ENCODE measurements at places on chromosomes 7 and 10.

GRCh38 chr7:130840599-130840998, 106.6 kb upstream of the KLF14 start:
- H3K4me1 ChIP-seq = peaks cover 30% of the 10 kb centered on the region
- no peak overlapping the region for H3K27ac ChIP-seq
- no peak for DNase-seq

DNA sequence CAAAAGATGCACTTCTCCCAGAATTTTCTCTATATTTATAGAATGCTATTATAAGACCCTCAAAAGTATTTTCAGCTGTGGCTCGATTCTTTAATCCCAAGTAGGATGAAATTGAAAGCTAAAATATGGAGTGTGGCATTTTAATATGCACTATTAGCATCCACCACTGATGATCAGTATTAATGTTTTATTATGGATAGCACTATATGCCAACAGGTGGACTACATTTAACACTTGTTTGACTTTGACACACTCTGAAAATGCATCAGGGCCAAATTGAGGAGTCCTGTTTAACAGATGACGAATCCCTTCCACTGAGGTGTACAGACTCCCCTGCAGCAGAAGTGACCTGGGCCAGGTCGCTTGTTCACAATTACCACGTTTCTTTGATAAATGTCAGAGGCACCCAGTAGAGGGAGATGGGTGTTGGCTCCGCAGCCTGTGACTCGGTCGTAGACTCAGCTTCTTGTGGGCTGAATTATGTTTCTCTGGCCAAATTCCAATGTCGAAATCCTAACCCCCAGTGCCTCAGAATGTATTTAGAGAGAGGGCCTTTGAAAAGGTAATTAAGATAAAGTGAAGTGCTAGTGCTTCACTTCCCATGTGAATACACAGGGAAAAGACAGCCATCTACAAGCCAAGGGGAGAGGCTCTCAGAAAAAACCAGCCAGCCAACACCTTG, 48.1 kb downstream of the WIPF3 start:
- no peak overlapping the region for H3K27ac ChIP-seq
- H3K36me3 ChIP-seq = no peaks in the 10 kb centered on the region
- H3K4me1 ChIP-seq = no peaks in the 10 kb centered on the region

GRCh38 chr10:67802767-67803538, 35.0 kb downstream of the DNAJC12 start:
- DNase-seq = no peak
- H3K4me3 ChIP-seq = no peak overlapping the region
- H3K4me1 ChIP-seq = peaks cover 5% of the 10 kb centered on the region
- no peak overlapping the region for H3K27ac ChIP-seq
- no peaks in the 10 kb centered on the region for H3K27me3 ChIP-seq

GRCh38 chr7:100586266-100587025, at the start of gene FBXO24:
Gene FBXO24, plus strand, starts transcription at chr7:100586328. Its CDS starts 298 bp downstream, at chr7:100586626.
- DNase-seq = peak; percentile 100
- peak within 1 kb of the TSS; percentile 93 for H3K4me3 ChIP-seq
- peaks cover 19% of the 10 kb centered on the region for H3K36me3 ChIP-seq
- peak within 1 kb of the TSS; percentile 98 for H3K27ac ChIP-seq

DNA sequence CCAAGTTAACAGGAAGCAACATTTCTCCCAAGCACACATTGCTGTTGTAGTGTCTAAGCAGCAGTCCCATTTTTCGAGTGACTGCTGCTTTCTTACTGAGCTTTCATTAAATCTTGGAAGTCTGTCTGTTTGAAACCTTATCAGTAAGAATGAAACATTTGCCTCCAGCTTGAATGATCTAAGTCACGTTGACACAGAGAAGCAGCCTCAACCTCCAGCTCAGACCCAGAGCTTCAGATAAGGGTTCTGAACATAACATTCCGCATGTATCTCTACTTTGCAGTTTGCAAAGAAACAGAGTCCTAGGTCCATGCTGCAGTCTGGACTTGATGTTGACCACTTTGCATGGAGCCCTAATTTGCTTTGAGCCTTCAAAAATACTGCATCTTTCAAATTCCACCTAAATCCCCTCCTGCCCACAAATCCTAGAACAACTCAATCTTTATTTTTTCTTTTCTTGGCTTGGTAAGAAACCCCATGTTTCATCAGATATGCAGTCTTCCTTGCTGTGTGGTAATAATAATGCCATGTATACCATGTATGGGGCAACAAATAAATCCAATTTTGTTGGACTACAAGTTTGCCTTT, 698.7 kb upstream of the IGFBP3 start:
- H3K4me1 ChIP-seq = no peaks in the 10 kb centered on the region
- DNase-seq = no peak
- H3K27me3 ChIP-seq = no peaks in the 10 kb centered on the region
- no peak overlapping the region for H3K27ac ChIP-seq
- H3K4me3 ChIP-seq = no peak overlapping the region
- no peaks in the 10 kb centered on the region for H3K36me3 ChIP-seq

DNA sequence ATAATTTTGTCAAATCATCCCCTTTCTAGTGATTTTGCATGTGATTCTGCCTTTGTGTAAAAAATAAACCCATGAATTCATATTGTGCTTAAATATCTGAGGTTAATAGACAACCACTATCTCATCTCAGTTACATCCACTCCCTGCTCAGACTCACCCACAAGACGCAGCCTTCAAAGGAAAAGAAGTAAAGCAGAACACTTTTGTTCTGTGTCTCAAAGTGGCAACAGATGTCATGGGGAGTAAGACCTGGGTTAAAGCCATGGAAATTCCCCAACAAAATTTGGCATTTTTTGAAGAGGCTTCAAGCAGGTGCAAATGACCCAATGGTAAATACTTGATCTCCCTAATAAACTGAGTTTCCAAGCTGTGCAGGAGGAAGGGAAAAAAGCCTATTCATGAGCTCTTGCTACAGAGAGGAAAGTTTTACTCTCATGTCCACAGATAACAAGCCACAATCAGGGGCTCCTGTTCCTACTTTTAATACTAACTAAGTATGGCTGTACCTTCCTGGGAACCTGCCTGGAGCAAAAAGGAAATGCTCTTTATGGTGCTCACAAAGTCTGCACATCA, 4.7 kb downstream of the CYP3A7 start:
- DNase-seq = no peak
- no peak overlapping the region for H3K27ac ChIP-seq
- H3K36me3 ChIP-seq = no peaks in the 10 kb centered on the region
- H3K27me3 ChIP-seq = no peaks in the 10 kb centered on the region

- no peak for DNase-seq
- H3K4me3 ChIP-seq = no peak overlapping the region
- H3K27me3 ChIP-seq = peaks cover 4% of the 10 kb centered on the region
- no peaks in the 10 kb centered on the region for H3K4me1 ChIP-seq
Observed at GRCh38 chr7:22255342-22255741, 101.6 kb downstream of the RAPGEF5 start.

GRCh38 chr10:97127509-97127908, 58.2 kb downstream of the SLIT1 start:
- no peaks in the 10 kb centered on the region for H3K4me1 ChIP-seq
- no peaks in the 10 kb centered on the region for H3K36me3 ChIP-seq
- no peak overlapping the region for H3K4me3 ChIP-seq
- no peak overlapping the region for H3K27ac ChIP-seq
- peaks cover 4% of the 10 kb centered on the region for H3K27me3 ChIP-seq
- DNase-seq = no peak

DNA sequence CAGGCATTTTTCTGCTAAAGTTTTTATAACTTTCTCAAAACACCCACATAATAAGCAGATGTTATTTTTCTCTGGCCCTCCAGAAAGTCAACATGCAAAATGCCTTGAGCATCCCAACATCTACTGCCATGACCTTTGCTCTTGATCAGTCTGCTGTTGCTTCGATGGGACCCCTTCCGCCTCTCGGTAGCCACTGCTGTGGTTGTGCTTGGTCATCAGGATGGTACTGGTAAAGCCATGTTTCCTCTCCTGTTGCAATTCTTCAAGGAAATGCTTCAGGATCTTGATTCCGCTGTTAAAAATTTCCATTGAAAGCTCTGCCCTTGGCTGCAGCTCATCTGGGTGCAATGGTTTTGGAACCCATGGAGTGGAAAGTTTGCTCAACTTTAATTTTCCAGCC, 533.0 kb downstream of the DNAJB6 start:
- peaks cover 13% of the 10 kb centered on the region for H3K4me1 ChIP-seq
- no peak overlapping the region for H3K4me3 ChIP-seq
- no peak for DNase-seq
- H3K27ac ChIP-seq = no peak overlapping the region
- H3K27me3 ChIP-seq = no peaks in the 10 kb centered on the region

- H3K4me1 ChIP-seq = no peaks in the 10 kb centered on the region
- no peaks in the 10 kb centered on the region for H3K36me3 ChIP-seq
- no peak overlapping the region for H3K4me3 ChIP-seq
- no peak for DNase-seq
Observed at GRCh38 chr10:86651631-86652331, 2.6 kb upstream of the OPN4 start.

DNA sequence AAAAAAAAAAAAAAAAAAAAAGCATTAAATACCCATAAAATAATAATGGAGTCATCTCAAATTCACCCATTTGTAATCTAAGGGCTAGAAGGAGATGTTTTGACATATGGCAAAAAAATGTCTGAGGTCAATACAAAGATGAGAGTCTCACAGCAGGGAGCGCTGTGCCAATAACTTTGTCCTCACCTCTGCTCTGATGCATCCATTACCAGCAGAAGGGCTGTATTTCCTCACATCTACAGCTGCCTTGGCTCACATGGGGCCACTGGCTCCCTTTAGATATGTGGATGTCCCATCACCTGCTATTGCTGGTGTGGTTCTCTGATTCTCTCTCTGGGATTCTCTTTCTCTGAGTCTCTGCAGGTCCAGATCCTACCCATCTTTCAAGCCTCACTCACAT, 90.3 kb upstream of the FAM133B start:
- peaks cover 70% of the 10 kb centered on the region for H3K36me3 ChIP-seq
- H3K4me3 ChIP-seq = no peak overlapping the region
- H3K27ac ChIP-seq = peak overlapping the region; percentile 85
- H3K4me1 ChIP-seq = peaks cover 70% of the 10 kb centered on the region
- DNase-seq = no peak

GRCh38 chr10:61063034-61063433, 119.0 kb upstream of the RHOBTB1 start:
- H3K36me3 ChIP-seq = no peaks in the 10 kb centered on the region
- H3K4me3 ChIP-seq = no peak overlapping the region
- no peak for DNase-seq
- H3K27me3 ChIP-seq = peaks cover 2% of the 10 kb centered on the region
- H3K4me1 ChIP-seq = no peaks in the 10 kb centered on the region

DNA sequence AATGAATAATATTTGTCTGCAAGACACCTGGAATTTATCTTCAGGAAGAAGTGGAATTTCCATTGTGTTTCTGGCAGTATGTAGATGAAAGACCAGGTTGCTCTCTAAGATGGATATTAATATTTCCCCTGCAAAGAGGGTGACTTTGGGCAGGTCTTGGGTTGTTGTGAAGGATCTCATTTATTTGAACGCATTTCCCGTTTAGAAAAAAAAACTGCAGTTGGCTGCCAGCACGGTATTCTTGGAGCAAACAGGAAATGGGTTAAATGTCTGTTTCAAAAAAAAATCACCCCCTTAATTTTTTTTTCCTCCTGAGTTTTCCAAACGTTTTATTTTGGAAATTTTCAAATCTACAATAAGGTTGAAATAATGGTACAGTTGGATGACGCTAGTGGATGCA, 11.5 kb downstream of the EIF4H start:
- peak overlapping the region; percentile 39 for H3K27ac ChIP-seq
- H3K36me3 ChIP-seq = peaks cover 58% of the 10 kb centered on the region
- H3K4me1 ChIP-seq = peaks cover 59% of the 10 kb centered on the region
- H3K27me3 ChIP-seq = no peaks in the 10 kb centered on the region
- H3K4me3 ChIP-seq = peak overlapping the region; percentile 15

DNA sequence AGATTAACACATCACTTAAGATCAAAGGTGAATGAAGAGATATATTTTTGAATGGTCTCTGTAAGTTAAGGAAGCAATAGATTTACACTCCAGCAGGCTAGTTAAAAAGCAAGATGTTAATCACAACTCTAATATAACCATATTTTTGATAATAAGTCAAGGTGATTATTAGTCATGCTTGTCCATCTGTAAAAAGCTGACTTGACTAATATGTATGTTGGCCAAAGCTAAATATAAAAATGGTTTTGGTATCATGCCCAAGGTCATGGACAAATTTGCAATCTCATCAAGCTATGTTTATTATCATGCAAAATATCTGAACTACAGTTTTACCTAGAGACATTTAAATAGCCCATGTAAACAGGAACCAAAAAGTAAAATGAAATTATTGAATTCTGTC, 102.6 kb upstream of the CSTF2T start:
- no peaks in the 10 kb centered on the region for H3K4me1 ChIP-seq
- no peak overlapping the region for H3K27ac ChIP-seq
- DNase-seq = no peak
- no peaks in the 10 kb centered on the region for H3K27me3 ChIP-seq
- no peaks in the 10 kb centered on the region for H3K36me3 ChIP-seq
- H3K4me3 ChIP-seq = no peak overlapping the region

- DNase-seq = peak; percentile 45
- H3K4me3 ChIP-seq = no peak overlapping the region
- H3K27me3 ChIP-seq = no peaks in the 10 kb centered on the region
Observed at GRCh38 chr7:130560972-130561371, 69.1 kb downstream of the MEST start.

- no peaks in the 10 kb centered on the region for H3K36me3 ChIP-seq
- H3K4me1 ChIP-seq = peaks cover 17% of the 10 kb centered on the region
- H3K4me3 ChIP-seq = no peak overlapping the region
- no peak for DNase-seq
- peaks cover 12% of the 10 kb centered on the region for H3K27me3 ChIP-seq
- no peak overlapping the region for H3K27ac ChIP-seq
Observed at GRCh38 chr10:5633166-5633749, 33.1 kb downstream of the ASB13 start.

DNA sequence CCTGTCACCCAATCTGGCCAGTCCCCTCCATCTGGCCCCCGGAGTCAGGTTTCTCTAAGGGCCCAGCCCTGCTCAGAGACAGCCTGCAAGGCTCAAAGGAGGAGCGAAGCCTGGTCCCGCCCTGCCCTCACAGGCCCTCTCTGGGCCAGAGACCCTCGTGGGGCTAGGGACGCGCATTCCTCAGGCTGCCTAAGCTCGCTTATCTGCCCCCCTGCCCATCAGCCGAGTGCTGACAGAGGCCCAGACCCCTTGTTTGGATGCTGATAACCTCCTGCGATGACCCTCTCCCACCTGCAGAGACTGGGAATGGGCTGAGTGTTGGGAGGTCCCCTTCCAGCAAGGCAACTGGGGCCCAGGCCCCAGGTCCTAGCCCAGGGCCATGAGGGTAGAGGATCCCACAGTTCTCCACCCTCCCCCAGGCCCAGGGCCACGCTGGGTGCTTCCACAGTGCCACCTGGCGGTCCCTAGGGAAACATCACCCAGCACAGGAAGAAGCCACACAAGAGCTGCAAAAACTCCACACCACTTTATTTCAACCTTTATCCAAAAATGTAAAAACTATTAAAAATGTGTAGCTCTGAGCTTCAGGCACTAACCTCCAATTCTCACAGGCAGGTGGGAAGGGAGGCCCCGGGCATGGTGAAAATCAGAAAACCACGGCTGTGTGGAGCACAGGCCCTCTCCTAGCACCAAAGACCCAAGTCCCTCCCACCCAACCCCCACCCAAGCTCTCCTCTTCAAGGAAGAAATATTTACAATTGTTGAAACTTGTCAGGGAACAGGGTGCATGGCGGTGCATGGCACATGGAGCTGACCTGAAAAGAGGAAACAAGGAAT, 2.2 kb downstream of the NPM3 start:
- H3K36me3 ChIP-seq = peaks cover 25% of the 10 kb centered on the region
- peak; percentile 81 for DNase-seq

- peaks cover 64% of the 10 kb centered on the region for H3K4me1 ChIP-seq
- peak overlapping the region; percentile 99 for H3K4me3 ChIP-seq
- H3K27ac ChIP-seq = peak overlapping the region; percentile 77
- peak; percentile 78 for DNase-seq
Observed at GRCh38 chr10:14601872-14602725, 172.6 kb downstream of the FAM107B start.

GRCh38 chr7:31663072-31663471, 23.9 kb upstream of the PPP1R17 start:
- H3K27me3 ChIP-seq = no peaks in the 10 kb centered on the region
- no peak overlapping the region for H3K27ac ChIP-seq
- no peaks in the 10 kb centered on the region for H3K4me1 ChIP-seq
- DNase-seq = no peak
- no peaks in the 10 kb centered on the region for H3K36me3 ChIP-seq
